ENCODE measurements at places on chromosomes 5 and 9.

GRCh38 chr5:94431696-94432095, 186.7 kb downstream of the KIAA0825 start:
- DNase-seq = no peak

DNA sequence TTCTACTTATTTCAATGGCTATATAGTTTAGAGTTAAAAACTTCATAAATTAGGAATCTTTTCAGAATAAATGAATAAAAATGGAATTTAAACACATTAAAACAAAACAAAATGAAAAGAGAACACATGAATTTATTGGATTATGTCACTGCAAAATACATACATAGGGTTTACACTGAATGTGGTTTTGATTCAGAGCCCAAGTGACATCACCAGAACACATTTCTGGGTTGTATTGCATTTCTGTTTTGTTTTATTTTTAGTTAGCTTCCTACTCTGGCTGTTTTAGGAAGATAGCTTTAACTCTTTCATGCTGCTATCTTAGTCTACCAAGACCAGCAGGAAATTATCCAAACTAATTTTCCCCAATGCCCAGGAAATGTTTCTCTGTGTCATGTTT, 1935.0 kb downstream of the EFNA5 start:
- DNase-seq = no peak

GRCh38 chr5:6861036-6861435, 147.8 kb downstream of the TENT4A start:
- no peak for DNase-seq

GRCh38 chr5:75214928-75215327, 21.8 kb downstream of the ANKRD31 start:
- DNase-seq = no peak

GRCh38 chr5:122498163-122498562, 186.1 kb downstream of the SNCAIP start:
- no peak for DNase-seq

DNA sequence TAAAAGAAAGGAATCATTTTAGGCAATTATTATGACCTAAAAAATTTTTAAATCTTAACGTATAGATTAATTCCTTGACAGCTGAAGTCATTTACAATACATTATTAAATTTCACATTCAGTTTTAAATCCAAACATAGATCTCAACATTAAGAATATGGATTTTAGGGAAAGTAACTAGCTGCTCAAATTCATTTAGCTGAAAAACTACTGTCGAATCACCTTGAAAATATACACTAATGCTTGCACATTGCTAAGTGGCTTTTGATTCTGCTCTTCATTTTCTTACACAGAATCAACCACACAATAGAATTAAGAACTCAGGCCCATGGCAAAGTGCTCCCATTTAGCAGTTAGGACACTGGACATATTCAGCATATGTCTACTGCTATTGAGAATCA, 454.2 kb downstream of the RAB3C start:
- DNase-seq = no peak

DNA sequence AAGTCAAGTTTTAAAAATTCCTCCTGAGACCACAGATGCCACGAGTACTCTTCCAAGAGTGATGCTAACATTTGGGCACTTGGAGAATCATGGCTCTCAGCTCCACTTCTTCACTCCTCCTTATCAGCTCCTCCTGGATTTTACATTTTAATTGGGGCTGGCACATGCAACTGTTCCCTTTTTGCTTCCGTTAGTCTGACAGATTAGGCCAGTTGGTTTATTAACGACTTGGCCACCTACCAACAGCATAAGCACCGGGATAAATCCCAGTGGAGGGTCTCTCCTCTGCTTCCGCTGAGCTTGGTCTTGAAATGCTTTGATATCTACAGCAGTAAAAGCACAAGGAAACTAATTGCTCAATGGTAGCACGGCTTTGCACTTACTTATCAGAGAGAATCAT, 134.6 kb upstream of the RASEF start:
- no peak for DNase-seq

DNA sequence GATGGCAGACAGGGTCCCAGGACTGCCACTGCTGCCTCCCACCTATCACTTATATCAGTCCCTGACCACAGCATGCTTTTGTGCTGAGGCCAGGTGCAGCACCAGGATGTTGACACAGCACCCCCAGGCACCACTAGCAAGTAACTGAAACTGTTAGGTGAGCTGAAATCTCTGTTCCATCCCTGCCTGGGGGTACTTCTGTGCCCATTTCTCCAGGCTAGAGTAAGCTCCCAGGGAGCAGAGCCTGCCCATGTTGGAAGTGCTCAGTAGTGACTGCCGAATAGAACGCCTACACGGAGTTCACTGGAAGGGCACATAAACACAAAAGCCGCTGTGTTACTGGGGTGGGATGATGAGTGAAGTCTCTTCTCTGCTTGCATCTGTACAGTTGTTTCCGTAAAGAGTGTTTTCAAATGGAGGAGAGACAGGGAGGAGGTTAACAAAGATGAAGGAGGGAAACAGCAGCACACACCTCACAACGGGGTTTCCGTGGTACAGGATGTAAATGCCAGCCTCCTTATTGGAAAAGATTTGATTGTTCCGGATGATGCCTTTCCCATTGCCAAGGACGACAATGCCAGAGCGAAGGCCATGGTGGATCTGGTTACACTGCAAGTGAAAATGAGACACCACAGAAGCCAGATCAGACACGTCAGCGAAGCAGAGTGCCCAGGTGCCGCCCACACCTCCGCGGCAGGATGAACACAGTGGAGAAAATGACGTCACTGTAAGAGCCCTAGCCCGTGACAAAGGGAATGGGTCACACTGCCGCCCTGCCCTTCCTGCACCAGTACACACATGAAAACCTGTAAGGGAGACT, 43.1 kb downstream of the POLR1E start:
- peak; percentile 77 for DNase-seq

GRCh38 chr5:158590746-158591300, 508.9 kb downstream of the EBF1 start:
- no peak for DNase-seq

GRCh38 chr9:2966565-2967300, 122.8 kb upstream of the PUM3 start:
- DNase-seq = no peak

- no peak for DNase-seq
Observed at GRCh38 chr9:135888126-135888765, 19.1 kb downstream of the CAMSAP1 start.

GRCh38 chr9:33101104-33101951, 24.9 kb upstream of the SMU1 start:
- DNase-seq = no peak

GRCh38 chr9:95938724-95939123, 63.2 kb downstream of the ERCC6L2 start:
- DNase-seq = no peak

DNA sequence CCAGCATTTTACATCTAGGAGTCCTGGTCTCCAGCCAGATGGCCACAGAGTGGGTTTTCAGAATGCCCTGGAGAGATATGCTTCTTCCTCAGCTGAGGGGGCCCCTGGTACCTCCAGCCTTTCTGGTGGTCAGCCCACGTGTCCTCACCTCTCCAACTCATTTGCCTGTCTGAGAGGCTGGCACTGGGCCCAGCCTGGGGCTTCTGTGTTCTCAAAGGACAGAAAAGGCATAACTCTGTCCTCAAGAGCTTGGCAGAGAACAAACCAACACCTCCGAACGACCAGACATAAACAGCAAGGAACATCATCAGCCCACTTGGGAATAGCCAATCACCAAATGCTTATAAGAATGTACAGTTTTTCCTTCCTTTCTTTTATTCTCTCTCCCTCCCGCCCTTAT, 17.1 kb downstream of the ENG start:
- no peak for DNase-seq

DNA sequence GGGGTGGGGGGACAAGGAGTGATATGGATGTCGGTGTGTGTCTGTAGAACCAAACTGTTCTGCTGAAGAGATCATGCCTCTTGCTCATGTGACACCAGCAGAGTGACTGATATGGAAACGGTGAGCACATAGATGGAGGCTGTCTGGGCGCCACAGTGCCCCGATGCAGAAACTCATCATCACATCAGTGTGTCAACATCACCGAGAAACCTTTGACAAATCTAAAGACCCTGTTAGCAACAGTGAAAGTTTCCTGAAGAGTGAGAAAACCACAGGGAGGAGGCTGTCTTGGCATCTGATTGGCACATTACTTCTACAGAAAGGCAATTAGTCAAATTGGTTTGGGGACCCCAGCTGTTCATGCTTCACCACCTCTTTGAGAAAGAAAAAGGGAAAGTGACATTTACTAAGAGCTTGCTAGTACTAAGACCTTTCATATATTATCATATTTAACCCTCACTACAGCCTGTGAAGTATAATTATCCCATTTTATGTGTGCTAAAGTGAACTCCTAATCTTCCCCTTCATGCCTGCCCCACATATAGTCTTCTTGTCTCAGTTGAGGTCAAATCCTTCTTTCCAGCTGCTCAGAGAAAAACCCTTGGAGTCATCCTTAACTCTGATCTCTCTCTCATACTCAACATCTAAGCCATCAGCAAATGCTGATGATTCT, 25.6 kb downstream of the CSF2 start:
- DNase-seq = peak; percentile 46

GRCh38 chr9:136261686-136262430, 16.2 kb upstream of the QSOX2 start:
- no peak for DNase-seq

DNA sequence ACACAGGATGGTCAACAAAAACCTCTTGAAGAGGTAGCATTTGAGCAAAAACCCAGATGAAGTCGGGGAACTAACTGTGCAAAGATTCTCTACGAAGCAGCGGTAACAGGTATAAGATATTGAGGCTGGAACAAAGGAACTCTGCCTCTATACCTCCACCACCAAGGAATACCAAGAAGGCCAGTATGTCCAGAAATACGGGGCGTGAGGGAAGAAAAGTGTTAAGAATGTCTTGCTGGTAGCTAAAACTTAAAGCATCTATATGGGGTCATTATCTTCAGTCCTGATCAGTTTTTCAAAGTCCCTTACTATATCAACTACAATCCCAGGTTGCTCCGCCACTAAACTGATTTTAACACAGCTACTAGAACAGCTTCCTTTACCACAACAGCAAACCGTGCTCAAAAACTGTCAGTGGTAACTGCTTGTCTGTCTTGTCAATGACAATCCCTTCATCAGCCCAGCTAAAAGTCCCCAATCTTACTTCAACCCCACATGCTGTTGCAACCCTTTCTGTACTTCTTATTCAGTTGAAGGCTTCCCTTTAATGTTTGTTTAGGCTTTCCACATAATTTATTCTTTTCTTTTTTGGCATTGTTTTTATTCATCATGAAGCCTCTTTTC, 9.4 kb downstream of the PAM start:
- DNase-seq = no peak

- DNase-seq = no peak
Observed at GRCh38 chr9:29609282-29609681, 2036.0 kb upstream of the C9orf72 start.

- DNase-seq = no peak
Observed at GRCh38 chr5:172745406-172745805, 25.6 kb downstream of the DUSP1 start.

DNA sequence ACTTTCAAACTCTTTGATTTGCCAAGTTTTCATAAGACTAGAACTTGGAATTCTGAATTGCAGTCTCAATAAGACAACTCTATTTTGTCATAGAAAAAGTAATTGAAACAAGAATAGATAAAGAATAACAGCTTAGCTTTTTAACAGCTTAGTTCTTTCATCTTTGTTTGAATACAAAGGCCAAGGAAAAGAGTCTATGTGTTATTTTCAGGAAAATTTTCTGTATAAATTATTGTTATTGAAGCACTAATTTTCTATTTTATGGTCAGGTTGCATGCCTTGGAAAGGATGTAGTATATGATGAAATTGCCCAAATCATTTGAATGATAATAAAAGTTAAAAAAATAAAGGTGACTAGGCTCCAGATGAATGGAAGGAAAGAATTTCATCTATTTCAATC, 25.2 kb upstream of the SPRY4 start:
- DNase-seq = no peak

DNA sequence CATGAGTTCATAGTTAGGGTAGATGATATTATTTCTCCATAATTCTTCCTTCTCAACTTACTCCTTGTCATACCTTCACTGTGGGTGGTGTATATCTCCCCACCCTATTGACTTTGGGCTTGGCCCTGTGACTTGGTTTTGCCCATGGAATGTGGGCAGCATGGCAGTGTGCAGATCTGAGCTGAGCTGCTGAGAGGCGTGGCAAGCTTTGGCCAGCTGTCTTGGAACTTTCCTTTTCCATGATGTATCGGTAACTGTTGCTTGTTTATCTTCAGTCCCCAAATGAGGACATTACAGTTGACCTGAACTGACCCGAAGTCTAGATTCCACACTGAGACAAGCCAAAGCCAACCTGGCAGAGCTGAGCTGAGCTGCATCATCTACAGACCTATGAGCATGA, 70.4 kb downstream of the RALGPS1 start:
- no peak for DNase-seq

DNA sequence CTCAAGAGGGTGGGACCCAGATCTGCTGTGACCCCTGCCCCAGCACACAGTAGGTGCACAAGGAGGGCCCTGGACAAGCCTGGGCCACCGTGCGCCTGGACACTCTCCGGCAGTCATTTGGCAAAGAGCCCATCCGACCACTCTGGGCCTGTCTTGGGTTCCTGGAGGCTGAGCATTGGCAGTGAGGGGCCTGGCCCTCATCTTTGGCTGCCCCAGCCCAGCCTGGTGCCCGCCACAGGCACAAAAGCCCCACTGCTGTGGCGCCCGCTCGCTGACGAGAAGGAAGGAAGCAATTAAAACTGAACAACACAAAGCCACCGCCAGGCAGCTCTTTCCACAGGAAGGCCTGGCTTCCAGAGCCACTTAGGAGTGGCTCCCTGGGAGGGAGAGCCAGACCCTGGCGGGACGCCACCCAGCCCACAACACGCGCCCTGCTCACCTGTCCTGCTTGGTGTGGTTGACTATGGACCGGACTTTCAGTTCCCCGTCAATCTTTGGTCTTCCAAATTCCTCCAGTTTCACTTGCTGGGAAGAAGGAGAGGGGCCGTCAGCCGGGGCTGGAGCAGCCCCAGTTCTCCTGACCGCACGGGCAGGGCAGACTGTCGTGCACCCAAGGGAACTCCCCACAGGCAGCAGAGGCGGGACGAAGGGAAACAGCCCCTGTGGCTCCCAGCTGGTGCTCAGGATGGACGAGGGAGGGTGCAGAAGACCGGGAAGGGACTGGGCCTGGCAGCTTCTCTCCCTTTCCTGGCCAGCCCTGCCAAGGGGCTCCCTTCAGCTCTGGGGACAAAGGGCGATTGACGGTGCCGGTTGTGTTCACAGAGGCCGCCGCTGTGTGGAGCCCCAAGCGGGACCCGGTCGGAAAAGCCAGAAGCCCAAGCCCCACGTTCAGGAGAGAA, 50.9 kb upstream of the SARDH start:
- no peak for DNase-seq

GRCh38 chr5:135823881-135824280, 10.6 kb upstream of the SLC25A48 start:
- DNase-seq = no peak

- no peak for DNase-seq
Observed at GRCh38 chr9:117184173-117184572, 230.7 kb downstream of the ASTN2 start.

- no peak for DNase-seq
Observed at GRCh38 chr9:6639622-6640021, 5.9 kb downstream of the GLDC start.

GRCh38 chr5:945691-946551, 53.2 kb downstream of the TRIP13 start:
- no peak for DNase-seq

Measured in CD4-positive, alpha-beta T cell treated with Interleukin-4 for 1 hour (primary cell).